ENCODE measurements at places on chromosomes 6 and 20. TPM values are rescaled to one million over a fixed set of nuclear protein-coding genes. Genes with fewer than 3 reads are reported as not detected.
A peak's percentile ranks its signal among the peaks of the same experiment; 100 is the strongest.

BPI gene
- not detected for total RNA-seq

GNMT gene
- total RNA-seq, result 0.69 TPM

SPATA25 gene
- 1.1 TPM for total RNA-seq

SCRT2 gene
- total RNA-seq, result not detected

DNA sequence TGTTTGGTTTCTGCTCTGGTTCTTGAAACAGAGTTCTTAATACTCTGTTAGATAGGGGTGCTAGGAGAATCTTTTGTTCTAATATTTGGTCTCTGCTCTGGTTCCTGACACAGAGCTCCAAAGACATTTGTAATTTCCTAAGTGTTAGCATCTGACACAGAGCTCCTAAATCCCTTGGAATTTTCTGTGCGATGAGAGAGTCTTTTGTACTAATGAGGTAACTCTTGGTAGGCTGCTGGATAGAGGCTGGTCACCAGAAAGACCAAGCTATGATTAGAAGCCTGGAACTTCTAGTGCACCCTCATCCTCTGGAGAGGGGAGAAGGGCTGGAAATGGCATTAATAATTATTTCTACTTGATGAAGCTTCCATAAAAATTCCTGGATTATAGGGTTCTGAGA lies 7.7 kb upstream of the CD109 start:
- H3K36me3 ChIP-seq, result no peaks in the 10 kb centered on the region
- H3K4me3 ChIP-seq, result no peak overlapping the region
- H3K4me1 ChIP-seq, result peaks cover 8% of the 10 kb centered on the region
- peaks cover 23% of the 10 kb centered on the region for H3K27me3 ChIP-seq
- DNase-seq, result no peak
- H3K27ac ChIP-seq, result no peak overlapping the region

GRCh38 chr6:40733770-40734396 lies 146.7 kb upstream of the LRFN2 start:
- H3K4me1 ChIP-seq, result no peaks in the 10 kb centered on the region
- DNase-seq, result no peak
- peaks cover 13% of the 10 kb centered on the region for H3K27me3 ChIP-seq
- H3K4me3 ChIP-seq, result no peak overlapping the region

GRCh38 chr20:50561379-50562078 lies 51.3 kb downstream of the PTPN1 start:
- H3K27me3 ChIP-seq, result no peaks in the 10 kb centered on the region
- peak overlapping the region; percentile 81 for H3K4me3 ChIP-seq
- H3K27ac ChIP-seq, result peak overlapping the region; percentile 98
- peaks cover 75% of the 10 kb centered on the region for H3K36me3 ChIP-seq
- peaks cover 60% of the 10 kb centered on the region for H3K4me1 ChIP-seq

GRCh38 chr6:159972506-159973268 lies 3.8 kb downstream of the IGF2R start:
- peaks cover 2% of the 10 kb centered on the region for H3K27me3 ChIP-seq
- H3K27ac ChIP-seq, result peak overlapping the region; percentile 55
- no peak for DNase-seq
- H3K36me3 ChIP-seq, result peaks cover 26% of the 10 kb centered on the region
- peak overlapping the region; percentile 26 for H3K4me3 ChIP-seq

GRCh38 chr20:41408986-41409385 lies 42.4 kb upstream of the EMILIN3 start:
- H3K36me3 ChIP-seq, result peaks cover 42% of the 10 kb centered on the region
- no peaks in the 10 kb centered on the region for H3K27me3 ChIP-seq
- H3K4me1 ChIP-seq, result peaks cover 17% of the 10 kb centered on the region
- no peak for DNase-seq
- no peak overlapping the region for H3K27ac ChIP-seq
- no peak overlapping the region for H3K4me3 ChIP-seq

DNA sequence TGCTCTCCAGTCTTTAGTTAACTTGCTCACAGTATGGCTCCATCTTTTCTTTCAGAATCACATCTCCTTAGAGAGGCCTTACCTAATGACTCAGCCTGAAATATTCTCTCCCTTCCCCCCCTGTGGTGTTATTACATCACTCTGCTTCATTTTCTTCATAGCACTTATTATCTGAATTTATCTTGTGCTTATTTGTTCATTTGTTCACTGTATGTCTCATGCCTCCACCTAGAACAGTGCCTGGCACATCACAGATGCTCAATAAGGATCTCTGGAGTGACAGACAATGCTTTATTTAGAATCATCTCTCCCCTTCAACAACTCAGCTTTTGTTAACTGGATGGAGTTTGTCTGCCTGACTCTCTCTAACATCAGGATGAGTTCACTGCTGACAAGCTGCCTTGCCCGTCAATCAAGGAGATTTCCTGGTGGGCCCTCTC lies 96.6 kb upstream of the MAN1A1 start:
- peaks cover 24% of the 10 kb centered on the region for H3K36me3 ChIP-seq
- peaks cover 49% of the 10 kb centered on the region for H3K4me1 ChIP-seq
- no peak overlapping the region for H3K4me3 ChIP-seq
- H3K27me3 ChIP-seq, result peaks cover 2% of the 10 kb centered on the region
- peak overlapping the region; percentile 5 for H3K27ac ChIP-seq

DNA sequence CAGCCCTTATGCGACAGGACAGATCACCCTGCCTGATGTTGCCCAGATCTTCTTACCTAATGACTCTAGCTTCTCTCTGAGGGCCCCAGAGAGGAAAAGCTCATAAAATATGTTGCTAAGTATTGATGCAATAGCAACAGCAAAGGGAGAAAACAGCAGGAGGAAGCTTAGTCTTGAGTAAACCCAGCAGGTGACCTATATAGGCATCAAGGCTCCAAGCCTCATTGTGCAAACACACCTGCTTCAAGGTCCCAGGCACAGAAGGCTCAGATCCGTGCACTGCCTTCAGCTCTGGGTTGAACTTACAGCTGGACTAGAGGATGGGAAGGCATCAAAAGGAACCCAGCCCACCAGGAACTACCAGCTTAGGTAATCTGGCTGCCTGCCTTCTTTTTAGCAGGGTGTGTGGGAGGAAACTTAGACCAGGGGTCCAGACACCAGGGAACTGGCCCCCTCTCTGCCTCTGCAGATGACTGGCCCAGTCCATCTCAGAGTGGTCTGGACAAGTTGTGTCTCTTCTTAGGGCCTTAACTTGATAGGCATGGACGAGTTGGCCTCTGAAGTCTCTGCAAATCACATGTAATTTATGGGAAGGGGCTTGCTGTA lies 34.4 kb downstream of the TGM3 start:
- no peaks in the 10 kb centered on the region for H3K36me3 ChIP-seq
- H3K4me3 ChIP-seq, result no peak overlapping the region
- no peaks in the 10 kb centered on the region for H3K27me3 ChIP-seq
- no peak for DNase-seq
- no peaks in the 10 kb centered on the region for H3K4me1 ChIP-seq

- no peaks in the 10 kb centered on the region for H3K4me1 ChIP-seq
- no peak overlapping the region for H3K4me3 ChIP-seq
- H3K36me3 ChIP-seq, result no peaks in the 10 kb centered on the region
- no peak overlapping the region for H3K27ac ChIP-seq
Measured at GRCh38 chr6:125534430-125535263, 214.8 kb upstream of the HEY2 start.

- no peaks in the 10 kb centered on the region for H3K4me1 ChIP-seq
- no peak for DNase-seq
- H3K4me3 ChIP-seq, result no peak overlapping the region
Measured at GRCh38 chr6:42066156-42066675, 15.9 kb downstream of the TAF8 start.

DNA sequence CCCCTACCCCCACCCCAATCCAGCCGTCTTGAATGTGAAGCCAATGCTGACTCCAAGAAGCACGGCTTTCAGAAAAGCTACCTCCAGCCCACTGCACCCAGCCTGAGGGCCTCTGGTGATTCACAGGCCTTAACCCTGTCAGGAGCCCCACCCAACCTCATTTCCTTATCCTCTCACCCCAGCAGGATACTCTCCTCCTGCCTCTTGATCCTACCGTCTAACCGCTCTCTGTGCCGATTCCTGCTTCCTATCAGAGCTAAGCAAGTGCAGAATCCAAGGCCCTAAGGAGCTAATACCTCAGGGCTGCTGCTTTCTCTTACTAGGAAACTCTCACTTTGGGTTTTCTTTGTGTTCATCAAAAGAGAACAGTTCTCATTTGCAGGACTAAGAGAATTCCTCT lies 47.2 kb downstream of the TRERF1 start:
- peaks cover 59% of the 10 kb centered on the region for H3K4me1 ChIP-seq
- no peak for DNase-seq
- peaks cover 13% of the 10 kb centered on the region for H3K36me3 ChIP-seq
- H3K27ac ChIP-seq, result peak overlapping the region; percentile 57

DNA sequence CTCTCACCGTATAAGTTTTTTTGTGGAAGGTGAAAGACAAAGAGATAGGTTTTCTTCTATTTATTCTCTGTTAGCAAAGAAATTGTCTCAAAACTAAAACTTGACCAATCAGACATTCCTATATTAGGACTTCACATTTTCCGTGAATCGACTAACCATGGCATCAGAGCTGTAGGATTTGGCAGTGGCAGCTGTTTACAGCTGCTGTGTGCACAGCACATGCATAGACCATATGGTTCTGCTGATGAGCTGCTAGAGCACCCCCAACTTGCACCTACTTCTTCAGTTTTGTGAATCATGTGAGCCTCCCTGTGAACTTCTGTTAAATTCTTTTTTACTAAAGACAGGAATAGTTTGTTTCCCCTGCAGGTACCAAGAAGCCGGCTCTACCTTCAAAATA lies 157.9 kb downstream of the RFX6 start:
- H3K4me1 ChIP-seq, result no peaks in the 10 kb centered on the region
- no peak for DNase-seq
- H3K27me3 ChIP-seq, result no peaks in the 10 kb centered on the region
- no peak overlapping the region for H3K4me3 ChIP-seq

GRCh38 chr6:139927742-139928305 lies 553.4 kb upstream of the CITED2 start:
- no peak overlapping the region for H3K4me3 ChIP-seq
- H3K4me1 ChIP-seq, result no peaks in the 10 kb centered on the region
- DNase-seq, result no peak
- H3K27me3 ChIP-seq, result no peaks in the 10 kb centered on the region
- no peaks in the 10 kb centered on the region for H3K36me3 ChIP-seq
- no peak overlapping the region for H3K27ac ChIP-seq

DNA sequence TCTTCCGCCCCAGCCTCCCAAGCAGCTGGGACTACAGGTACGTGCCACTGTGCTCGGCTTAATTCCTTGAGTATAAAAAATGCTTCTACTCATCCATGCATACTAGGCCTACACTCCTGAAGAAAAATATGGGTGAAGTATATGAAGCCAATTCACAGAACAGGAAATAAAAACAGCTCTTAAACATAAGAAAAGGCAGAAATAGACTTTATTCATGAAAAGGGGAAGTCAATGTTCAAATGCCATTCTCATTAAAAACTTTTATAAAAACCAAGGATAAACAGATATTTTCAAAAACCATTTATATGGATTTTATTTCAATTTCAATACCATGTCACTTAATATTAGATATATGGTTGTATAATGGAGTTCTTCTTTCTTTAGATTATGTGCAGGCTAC lies 18.3 kb downstream of the SERPINB9 start:
- DNase-seq, result no peak
- H3K36me3 ChIP-seq, result peaks cover 63% of the 10 kb centered on the region
- peaks cover 43% of the 10 kb centered on the region for H3K4me1 ChIP-seq
- H3K27ac ChIP-seq, result no peak overlapping the region
- H3K4me3 ChIP-seq, result no peak overlapping the region
- no peaks in the 10 kb centered on the region for H3K27me3 ChIP-seq

GRCh38 chr6:132413499-132413802 lies 12.2 kb upstream of the MOXD1 start:
- DNase-seq, result no peak
- H3K4me3 ChIP-seq, result no peak overlapping the region
- peaks cover 28% of the 10 kb centered on the region for H3K27me3 ChIP-seq
- no peak overlapping the region for H3K27ac ChIP-seq

GRCh38 chr6:141598487-141598886 lies 534.2 kb upstream of the GJE1 start:
- H3K27me3 ChIP-seq, result no peaks in the 10 kb centered on the region
- DNase-seq, result no peak
- H3K27ac ChIP-seq, result no peak overlapping the region
- no peaks in the 10 kb centered on the region for H3K4me1 ChIP-seq

DNA sequence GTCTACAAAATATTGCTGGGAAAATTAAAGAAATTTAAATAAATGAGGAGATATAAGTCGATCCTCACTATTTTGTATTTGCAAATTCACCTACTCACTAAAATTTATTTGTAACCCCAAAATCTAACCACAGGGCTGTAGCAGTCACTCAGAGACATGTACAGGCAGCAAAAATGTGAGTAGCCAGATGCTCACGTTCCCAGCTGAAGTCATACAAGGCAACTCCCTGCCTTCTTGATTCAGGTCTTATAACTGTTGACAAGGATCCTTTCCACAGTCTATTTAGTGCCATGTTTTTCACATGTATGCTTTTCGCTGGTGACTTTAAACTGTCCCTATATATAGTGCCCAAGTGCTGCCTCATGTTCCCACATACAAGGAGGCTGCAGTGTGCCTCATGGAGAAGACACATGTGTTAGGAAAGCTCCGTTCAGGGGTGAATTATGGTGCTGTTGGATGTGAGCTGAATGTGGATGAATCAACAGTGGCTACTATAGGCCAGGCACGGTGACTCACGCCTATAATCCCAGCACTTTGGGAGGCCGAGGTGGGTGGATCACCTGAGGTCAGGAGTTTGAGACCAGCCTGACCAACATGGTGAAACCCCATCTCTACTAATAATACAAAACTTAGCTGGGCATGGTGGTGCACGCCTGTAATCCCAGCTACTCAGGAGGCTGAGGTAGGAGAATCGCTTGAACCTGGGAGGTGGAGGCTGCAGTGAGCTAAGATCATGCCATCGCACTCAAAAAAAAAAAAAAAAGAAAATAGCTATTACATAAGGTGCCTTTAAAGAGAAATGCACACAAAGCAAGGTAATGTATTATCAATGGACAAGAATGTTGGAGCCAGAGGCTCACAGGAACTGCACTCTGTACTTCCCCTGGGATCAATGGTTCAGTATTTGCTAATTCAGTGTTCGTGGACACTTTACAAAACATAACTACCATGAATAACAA lies 55.3 kb downstream of the STK35 start:
- H3K27me3 ChIP-seq, result peaks cover 2% of the 10 kb centered on the region
- no peak overlapping the region for H3K27ac ChIP-seq
- no peaks in the 10 kb centered on the region for H3K4me1 ChIP-seq
- H3K4me3 ChIP-seq, result no peak overlapping the region

DNA sequence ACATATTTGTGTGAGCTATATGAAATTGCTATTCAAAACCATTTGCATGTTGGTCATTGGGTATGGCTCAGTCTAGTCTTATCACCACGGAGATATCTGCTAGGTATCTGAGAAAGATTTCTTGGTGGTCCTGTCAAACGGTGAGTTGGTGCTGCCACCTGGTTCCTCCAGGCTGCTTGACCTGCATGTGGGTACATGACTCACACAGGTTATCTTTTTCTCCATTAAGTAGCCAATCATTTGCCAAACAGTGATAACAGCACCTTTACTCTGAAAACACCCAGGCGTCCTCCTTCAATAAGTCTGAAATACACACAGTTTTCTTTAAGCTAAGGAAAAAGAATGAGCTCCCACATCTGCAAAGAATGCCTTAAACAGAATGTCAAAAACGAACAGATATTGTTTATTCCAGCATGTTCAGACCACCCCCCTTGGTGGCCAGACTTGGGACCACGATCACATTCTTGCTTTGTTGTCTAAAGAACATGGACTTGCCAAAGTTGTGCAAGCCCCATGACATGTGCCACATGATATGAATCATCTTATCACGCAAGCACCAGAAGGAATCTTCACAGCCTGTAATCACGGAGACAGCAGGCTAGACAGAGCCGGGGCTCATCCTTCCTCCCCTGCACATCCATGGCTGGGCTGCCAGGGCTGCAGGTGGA lies 200.7 kb upstream of the THBS2 start:
- no peak for DNase-seq
- no peak overlapping the region for H3K27ac ChIP-seq
- H3K4me1 ChIP-seq, result no peaks in the 10 kb centered on the region
- no peak overlapping the region for H3K4me3 ChIP-seq

Data from activated T-helper 2 cell treated with anti-CD3 and anti-CD28 coated beads, Interferon-gamma antibody, Interleukin-2, Interleukin-4, amounts not matched to agents 10 μg/mL and 5 μg/mL and 100 μg/mL, durations not matched to agents 14 hours and 24 hours and 36 hours (primary cell).